ENCODE measurements at places on chromosomes 3 and 15. TPM values are rescaled to one million over a fixed set of nuclear protein-coding genes. Genes with fewer than 3 reads are reported as not detected.

Gene UCN2
- 0.26 TPM for polyA plus RNA-seq

Gene CFAP161
- polyA plus RNA-seq, result 0.43 TPM

Gene DOCK3
- 2.1 TPM for polyA plus RNA-seq

Gene MST1R
- polyA plus RNA-seq, result 1.7 TPM

Gene GOLGA6L10
- 0.57 TPM for polyA plus RNA-seq

DNA sequence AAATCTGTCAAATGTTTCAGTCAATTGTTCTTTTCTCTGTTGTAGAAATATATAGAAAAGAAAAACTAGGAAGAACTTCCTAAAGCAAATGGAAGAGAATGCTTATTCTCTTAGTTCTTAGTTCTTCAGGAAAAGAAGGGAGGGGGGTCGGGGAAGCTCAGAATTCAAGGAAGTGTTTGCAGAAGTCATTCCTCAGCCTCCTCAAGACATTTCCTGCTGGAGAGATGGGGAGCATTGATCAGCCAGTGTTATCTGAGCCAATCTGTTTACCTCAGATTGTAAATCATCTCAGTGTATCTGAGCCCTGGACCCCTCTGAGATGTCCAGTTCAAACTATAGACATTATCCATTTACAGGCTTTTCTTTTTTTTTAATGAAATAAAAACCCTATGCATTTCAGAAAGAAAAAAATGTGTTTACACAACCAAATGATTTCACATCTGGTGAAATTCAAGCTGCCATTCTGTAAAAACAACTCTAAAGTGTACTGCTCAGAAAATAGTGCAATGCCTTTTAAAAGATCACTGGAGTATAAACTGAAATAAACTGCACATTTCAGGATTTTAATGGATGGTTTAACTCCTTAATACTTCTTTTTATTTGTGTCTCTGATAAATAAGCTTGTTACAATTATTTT, 460.7 kb downstream of the ROBO1 start:
- DNase-seq, result no peak

DNA sequence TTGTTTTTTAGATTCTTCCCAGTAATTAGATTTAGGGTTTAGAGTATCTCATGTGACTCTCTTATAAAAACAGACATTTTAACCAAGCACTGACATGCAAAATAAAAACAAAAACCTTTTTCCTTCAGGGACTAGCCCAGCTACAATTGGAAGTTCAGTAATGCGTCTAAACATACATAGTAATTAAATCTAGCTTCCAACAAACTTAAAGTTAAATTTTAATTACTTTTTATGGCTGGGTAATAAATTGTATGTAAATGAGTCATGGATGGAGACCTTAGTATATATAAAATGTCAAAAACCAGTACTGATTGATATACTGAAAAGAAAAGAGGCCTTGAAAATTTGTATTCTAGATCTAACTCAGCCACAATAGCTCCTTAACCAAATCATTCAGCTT, 43.6 kb upstream of the AP4E1 start:
- no peak for DNase-seq

DNA sequence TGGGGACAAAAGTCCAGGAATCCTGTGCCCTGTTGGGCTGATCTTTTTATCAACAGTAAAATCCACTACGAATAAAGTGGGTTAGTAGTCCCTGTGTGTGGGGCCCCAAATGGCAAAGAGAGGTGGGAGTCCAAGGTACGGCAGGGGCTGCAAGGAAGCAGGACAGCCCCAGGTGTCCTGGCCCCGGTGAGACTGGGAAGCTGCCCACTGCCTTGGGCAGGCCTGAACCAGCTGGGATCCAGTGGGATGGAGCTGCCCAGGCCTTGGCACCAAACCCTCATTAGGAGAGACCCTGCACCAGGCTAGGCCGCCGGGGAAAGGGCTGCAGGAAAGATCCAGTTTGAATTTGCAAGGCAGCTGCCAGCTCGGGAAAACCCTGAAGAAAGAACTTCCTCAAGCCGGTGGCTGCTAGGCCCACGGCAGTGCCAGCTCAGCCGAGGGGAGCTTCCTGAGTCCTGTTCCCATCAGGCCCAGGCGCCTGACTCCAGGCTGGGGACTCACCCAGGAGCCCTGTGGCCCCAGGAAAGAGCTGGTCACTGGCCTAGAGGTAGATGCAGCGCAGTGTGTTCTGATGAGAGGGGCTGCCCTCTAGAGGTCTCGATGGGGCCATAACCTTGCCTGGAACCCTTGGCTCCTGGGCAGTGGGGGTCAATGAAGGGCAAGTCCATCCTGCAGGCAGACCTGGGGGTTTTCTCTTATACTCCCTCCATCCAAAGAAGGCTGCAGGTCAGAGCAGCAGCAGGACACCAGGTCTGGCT, 14.4 kb upstream of the GNAI2 start:
- DNase-seq, result no peak

DNA sequence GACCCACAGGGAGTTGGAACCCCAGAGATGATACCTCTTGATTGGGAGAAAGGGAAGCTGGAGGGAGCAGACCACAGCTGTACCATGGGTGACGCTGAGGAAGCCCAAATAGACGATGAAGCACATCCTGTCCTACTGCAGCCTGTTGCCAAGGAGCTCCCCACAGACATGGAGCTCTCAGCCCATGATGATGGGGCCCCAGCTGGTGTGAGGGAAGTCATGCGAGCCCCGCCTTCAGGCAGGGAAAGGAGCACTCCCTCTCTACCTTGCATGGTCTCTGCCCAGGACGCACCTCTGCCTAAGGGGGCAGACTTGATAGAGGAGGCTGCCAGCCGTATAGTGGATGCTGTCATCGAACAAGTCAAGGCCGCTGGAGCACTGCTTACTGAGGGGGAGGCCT, 201.1 kb downstream of the AKAP13 start:
- DNase-seq, result no peak

DNA sequence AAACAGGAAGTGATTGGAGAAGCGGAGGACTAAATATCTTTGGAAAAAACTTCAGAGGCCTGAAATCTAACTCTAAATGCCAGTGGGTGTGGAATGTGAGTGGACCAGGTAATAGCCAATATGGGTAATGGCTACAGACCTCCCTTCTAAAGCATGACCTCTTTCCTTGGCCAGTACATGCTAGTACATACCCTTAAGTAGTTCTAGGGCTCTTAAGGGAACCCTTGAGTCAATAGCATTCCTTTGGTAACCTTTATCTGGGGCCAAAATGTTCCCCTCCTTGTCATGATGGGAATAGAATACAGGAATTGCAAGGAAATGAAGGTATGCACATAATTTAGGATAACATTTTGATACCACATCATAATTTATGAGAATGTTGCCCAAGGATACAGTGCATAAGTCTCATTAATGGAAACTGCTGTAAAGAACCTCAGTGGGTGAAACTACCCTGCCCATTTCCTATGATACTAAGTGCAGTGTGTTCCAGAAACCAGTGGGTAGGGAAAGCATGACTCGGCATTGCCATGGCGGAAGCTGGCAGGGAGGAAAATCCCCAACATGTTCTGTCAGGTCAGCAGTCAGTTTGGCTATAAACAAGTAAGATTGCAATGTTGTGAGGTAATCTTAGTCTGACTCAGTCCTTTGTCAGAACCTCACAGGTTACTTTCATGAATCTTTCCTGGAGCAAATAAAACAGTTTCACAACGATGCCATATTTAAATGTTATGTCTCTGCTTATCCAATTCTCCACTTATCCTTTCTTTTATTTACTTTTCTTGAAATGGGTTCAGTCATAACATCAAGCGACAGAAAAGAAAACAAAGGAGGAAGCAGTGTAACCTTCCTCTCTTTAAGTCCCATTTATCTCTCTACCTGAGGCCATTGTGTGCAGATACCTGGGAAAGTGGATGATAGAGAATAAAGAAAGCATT, 23.5 kb upstream of the RAP2B start:
- DNase-seq, result peak; percentile 16

DNA sequence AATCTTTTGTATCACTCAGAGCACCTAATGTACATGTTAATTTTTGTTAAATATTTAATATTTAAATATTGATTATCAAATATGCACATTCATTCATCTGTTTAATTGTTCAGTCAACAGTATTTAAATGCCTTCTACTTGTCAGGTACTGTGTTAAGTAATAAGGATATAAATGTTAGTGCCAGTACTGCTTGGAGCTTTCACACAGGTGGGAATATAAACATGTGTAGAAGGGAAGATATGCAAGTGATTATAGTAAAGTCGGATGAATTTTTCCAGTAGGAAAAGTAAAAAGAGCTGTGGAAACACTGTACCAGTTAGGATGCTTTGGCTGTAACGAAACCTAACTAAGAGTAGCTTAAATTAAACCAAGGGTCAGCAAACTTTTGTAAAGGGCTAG, 95.4 kb downstream of the RSRC1 start:
- no peak for DNase-seq

GRCh38 chr3:108071368-108071767, 19.5 kb downstream of the CD47 start:
- no peak for DNase-seq

DNA sequence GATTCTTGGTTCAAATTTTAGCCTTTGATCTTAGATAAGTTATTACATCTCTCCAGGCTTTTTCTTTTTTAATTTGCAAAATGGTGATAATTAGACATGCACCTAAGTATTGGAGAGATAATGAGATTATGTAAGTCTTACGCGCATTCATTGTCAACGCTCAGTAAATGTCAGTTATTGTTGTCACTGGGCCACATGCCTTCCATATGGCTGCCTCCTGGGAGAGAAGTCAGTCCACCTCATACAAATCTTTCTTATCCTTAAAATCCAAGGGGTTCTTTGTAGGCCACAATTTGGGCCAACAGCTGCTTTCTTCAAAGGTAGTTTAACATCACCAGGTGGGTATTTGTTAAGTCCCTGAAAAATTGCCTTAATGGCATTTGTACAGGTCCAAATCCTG, 25.5 kb upstream of the PTPRG start:
- no peak for DNase-seq

DNA sequence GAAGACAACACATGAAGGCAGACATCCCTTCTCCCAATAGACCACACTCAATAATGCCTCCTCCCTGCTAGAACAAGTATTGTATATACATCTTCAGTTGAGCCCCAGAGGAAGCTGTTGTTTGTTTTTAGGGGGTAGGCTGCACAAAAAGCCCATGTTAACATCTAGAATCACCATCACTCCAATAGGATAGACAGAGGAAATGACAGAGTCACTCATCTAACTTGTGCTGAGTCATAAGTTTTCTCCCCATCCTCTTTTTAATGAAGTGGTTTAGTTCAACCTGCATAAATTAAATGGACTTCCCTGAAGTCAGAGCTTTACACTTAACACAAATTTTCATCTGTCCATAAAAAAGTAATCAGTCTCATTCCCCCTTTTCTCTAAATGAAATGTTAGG, 122.9 kb upstream of the SPATA12 start:
- no peak for DNase-seq

DNA sequence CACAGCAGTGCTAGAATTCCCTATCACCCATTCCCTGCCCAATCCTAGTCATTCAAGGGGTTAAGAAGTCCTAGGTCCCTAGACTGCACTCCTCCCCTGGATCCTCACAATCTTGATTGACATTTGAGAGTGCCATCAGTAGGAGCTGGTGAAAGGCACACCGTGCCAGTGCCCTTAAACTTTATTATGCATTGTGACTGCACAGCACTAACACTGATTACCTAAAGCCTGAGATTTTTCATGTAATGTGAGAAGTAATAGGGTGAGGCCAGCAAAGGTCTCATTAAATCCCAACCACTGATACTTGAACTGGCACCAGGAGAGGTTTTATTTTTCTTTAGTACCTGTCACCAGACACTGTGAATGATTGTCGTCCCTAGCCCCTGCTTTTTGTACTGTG, 16.3 kb downstream of the GXYLT2 start:
- peak; percentile 79 for DNase-seq

GRCh38 chr3:56885879-56886278, 84.1 kb upstream of the ARHGEF3 start:
- no peak for DNase-seq

GRCh38 chr15:93060336-93061248, 28.4 kb downstream of the RGMA start:
- DNase-seq, result no peak

- no peak for DNase-seq
Observed at GRCh38 chr3:183896184-183896583, 11.5 kb upstream of the PARL start.

DNA sequence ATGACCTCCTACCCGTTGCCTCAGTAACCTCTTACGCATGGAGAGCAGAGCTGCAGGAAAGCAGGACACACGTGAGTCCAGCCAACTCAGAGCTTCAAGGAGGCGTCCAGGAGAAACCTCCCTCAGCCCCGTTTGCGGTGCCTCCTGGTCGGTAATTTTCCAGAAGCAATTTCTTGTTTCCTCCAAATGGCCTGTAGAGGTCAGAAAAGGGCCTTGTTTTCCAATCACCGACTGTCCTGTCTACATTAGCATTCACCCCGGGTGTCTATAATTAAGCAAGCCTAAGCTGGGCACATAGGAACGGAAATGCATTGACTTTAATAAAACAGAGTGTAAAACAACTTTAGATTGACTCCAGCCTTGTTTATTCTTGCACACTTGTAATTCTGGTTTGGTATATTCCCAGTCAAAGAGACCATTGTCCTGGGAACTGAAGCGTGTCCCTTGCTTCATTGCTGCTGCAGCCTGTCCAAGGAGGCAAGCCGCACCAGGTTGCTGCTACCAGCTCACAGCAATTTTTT, 836.2 kb downstream of the AGBL1 start:
- DNase-seq, result peak; percentile 66

DNA sequence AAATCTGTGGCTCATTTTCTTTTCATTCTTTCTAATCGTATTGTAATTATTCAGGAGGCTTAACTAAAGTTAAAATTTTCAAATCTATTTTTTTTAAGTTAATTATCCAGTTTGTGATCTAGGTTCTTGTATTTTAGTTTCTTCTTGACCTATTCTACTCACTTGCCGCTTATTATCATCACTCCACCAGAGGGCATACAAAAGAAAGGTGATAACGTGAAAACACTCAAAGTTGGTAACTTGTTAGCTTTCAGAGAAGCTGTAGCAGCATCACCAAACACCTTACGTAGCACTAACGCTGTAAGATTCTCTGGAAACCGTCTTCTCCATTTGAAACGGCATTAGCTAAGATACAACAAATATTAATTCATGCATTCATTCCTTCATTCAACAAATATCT, 4.8 kb downstream of the GNB4 start:
- DNase-seq, result no peak

DNA sequence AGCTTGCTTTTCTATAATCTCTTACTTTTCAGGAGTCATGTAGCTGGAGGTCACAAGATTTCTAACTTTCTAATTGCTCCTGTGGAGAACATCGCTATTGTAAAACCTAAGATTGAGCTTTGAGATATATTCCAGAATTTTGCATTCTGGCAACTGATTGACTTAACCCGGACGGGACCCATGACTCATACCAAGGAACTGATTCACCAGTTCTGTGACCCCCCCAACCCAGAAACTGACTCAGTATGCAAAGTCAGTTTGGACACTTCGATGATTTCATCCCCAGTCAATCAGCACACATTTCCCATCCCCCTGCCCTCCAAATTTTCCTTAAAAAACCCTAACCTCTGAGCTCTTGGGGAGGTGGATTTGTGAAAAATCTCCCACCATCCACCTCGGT, 396.5 kb upstream of the GBE1 start:
- DNase-seq, result no peak

GRCh38 chr3:5891711-5892110, 704.2 kb downstream of the EDEM1 start:
- DNase-seq, result peak; percentile 10

DNA sequence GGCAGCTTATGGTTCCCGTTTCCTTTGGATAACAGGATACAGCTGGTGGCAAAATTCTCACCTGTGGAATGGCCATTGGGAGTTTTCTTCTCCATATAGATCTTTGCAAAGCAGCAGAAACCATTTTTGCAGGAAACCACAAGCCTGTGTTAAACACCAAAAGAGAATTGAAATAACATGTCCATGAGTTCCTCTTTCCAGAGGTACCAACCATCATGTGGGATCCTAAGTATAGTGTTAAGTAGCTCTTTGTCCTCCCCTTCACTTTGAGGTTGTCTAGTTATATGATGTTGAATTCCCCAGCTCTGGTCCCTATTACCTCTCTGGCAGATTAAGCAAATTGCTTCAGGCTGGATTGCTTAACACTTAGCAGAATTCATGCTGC, 94.9 kb downstream of the AKAP13 start:
- no peak for DNase-seq

Data from renal pelvis (tissue), 12 donors.